ENCODE measurements at places on chromosomes 3 and 15. TPM values are rescaled to one million over a fixed set of nuclear protein-coding genes. Genes with fewer than 3 reads are reported as not detected.

Gene IMPG2
- not detected for polyA plus RNA-seq

Gene TTLL13
- polyA plus RNA-seq = not detected

Gene CD200R1
- polyA plus RNA-seq = not detected

Gene SEMA6D
- polyA plus RNA-seq = 10.2 TPM

Gene GOLGA6B
- polyA plus RNA-seq = not detected

Gene NEO1
- 64.2 TPM for polyA plus RNA-seq

Gene PRR20G
- polyA plus RNA-seq = not detected

Gene CNTN3
- 0.29 TPM for polyA plus RNA-seq

Gene P2RY13
- 0.66 TPM for polyA plus RNA-seq

Gene ADGRG7
- not detected for polyA plus RNA-seq

Gene ERC2
- 4.3 TPM for polyA plus RNA-seq

Gene PDE8A
- polyA plus RNA-seq = 7.1 TPM

Gene GRK7
- not detected for polyA plus RNA-seq

Gene MINAR1
- polyA plus RNA-seq = 0.46 TPM

Gene LINGO1
- 40.6 TPM for polyA plus RNA-seq

Gene CCDC33
- 0.46 TPM for polyA plus RNA-seq

Gene TM4SF1
- 41.2 TPM for polyA plus RNA-seq

Gene LPP
- polyA plus RNA-seq = 2.1 TPM

Gene DLL4
- 6.8 TPM for polyA plus RNA-seq

Gene CCR9
- polyA plus RNA-seq = 0.25 TPM

Gene COLQ
- 0.44 TPM for polyA plus RNA-seq

Gene KBTBD13
- not detected for polyA plus RNA-seq

Gene GCHFR
- 47.2 TPM for polyA plus RNA-seq

Gene GOLGA6D
- polyA plus RNA-seq = not detected

Gene CPN2
- not detected for polyA plus RNA-seq

Gene C15orf62
- polyA plus RNA-seq = 1.1 TPM

Gene GXYLT2
- polyA plus RNA-seq = 0.88 TPM

Gene XCR1
- polyA plus RNA-seq = not detected

Gene GABPB1
- 11.3 TPM for polyA plus RNA-seq

Gene OR5H14
- polyA plus RNA-seq = not detected

Gene ACP3
- 0.76 TPM for polyA plus RNA-seq

Gene ACTR8
- 15.3 TPM for polyA plus RNA-seq

Measured in brain (organoid and tissue), 16 donors.